Thymus (tissue), 14 donors: ENCODE measurements at places on chromosomes 1 and 21. TPM values are rescaled to one million over a fixed set of nuclear protein-coding genes. Genes with fewer than 3 reads are reported as not detected.

DNA sequence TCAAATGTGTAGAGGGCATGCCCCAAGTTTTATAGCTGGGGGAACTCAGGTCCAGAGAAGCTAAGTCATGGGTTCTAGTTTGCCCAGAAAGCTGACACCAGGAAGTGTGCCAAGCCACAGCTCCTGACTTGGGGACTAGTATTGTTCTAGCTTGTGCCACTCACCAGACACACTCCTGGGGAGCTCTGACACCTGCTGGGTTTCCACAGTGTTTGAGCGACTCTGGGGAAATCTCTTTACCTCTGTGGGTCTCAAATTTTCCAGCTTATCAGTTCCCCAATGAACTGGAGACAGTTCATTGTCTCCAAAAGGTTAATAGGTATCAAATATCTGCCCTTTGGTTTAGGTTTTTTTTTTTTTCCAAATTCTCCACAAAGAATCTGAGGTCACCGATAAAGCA is 4.2 kb downstream of the KISS1 start:
- DNase-seq, result no peak

DNA sequence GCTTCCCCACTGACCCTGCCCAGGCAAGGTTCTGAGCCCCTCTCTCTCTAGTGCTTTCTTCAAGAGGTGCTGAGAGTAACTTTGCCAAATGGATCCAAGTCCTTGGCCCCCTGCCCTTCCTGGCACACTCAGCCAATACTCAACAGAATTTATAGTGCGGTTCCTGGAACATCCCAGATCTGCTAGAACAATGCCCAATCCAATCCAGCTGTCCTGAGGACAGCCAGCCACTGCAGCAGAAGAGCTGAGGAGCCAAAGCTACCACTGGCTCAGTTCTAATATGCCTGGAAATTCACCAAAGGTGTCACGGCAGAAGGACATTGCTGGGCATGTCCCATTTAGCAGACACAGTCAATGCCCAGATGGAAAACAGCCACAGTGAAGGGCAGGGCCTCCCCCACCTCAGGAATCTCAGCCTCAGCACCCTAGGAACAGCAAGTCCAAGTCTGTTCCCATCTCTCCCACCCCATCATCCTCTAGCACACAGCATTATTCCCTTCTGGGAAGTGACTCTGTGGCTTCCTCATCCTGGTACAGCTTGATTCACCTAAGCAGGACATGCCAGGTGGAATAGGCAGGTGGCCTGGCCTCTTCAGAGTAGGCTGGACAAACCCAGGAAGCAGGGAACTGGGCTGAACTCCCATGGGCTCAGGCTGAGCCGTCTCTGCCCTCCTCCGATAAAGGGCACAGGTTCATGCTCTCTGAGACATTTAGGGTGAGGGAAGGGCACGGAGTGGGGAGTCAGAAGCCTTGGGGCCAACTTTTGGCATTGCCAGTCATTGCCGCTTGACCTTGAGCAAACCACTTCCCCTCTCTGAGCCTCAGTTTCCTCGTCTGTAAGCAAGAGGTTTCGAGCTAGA is 24.6 kb downstream of the PMVK start:
- no peak for DNase-seq

The HMGCS2 gene
- 1.5 TPM for total RNA-seq

DNA sequence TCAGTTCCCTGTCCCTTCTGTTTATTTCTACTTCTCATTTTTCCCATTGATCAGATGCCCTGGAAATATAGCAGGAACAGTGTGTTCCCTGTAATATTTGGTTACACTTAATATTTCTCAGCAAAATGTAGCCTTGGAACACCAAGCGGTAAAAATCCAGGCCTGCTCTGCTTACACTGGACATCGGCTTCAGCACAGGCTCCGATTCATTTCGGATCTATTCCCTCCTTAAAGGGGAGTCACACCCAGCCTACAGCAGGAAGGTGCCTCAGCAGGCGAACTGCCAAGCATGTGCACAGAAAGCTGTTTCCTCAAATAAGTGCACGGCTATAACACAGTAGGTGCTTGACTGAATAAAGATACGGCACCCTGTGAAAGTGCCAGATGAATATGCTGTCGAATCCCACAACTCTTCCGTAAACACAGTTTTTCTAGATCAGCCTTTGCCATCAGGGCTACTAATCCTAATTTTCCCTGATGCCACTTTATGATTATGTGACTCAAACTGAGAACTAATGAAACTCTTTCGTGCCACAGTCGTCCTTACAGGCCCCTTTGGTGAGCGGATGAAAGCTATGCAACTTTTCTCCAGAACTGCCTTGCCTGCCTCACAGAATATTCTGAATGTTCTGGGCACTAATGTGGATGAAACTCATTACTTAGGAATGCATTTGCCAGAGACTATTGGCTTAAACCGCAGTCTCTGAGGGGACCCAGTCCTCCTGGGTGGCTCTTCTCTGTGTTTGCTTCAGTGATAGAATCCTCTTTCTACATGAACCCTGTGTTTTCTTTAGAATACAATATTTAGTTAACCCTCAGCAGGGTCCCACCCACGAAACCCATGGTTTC is 275.5 kb upstream of the RUNX1 start:
- no peak for DNase-seq

- DNase-seq, result no peak
Measured at GRCh38 chr1:171213559-171214454, 28.7 kb downstream of the FMO2 start.

The OR6K3 gene
- not detected for total RNA-seq

GRCh38 chr1:13965770-13966398 is 265.9 kb downstream of the PRDM2 start:
- peak; percentile 6 for DNase-seq

The KCNN3 gene
- total RNA-seq, result 1.8 TPM

DNA sequence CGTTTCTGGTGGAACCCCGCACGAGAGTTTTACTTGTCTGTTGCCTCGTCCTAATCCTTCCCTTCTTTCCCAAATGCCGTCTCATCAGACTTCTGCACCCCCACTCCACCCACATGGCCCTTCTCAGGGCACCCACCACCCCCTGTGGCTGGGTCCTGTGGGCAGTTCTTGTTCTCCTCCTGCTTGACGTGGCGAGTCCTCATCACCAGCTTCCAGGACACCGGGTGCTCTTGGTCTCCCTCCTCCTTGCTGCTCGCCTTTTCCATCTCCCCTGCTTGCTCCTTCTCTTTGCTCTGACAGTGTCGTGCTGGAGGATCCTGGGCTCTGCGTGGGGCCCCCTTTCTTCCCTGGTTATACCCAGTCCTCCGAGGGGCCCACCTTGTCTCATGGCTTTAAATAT is 51.8 kb downstream of the B3GALT5 start:
- DNase-seq, result no peak

The ASCL5 gene
- total RNA-seq, result not detected
